ENCODE measurements at places on chromosomes 7 and 10.

GRCh38 chr10:126729314-126729870 is 58.9 kb upstream of the C10orf90 start:
- no peak for DNase-seq

DNA sequence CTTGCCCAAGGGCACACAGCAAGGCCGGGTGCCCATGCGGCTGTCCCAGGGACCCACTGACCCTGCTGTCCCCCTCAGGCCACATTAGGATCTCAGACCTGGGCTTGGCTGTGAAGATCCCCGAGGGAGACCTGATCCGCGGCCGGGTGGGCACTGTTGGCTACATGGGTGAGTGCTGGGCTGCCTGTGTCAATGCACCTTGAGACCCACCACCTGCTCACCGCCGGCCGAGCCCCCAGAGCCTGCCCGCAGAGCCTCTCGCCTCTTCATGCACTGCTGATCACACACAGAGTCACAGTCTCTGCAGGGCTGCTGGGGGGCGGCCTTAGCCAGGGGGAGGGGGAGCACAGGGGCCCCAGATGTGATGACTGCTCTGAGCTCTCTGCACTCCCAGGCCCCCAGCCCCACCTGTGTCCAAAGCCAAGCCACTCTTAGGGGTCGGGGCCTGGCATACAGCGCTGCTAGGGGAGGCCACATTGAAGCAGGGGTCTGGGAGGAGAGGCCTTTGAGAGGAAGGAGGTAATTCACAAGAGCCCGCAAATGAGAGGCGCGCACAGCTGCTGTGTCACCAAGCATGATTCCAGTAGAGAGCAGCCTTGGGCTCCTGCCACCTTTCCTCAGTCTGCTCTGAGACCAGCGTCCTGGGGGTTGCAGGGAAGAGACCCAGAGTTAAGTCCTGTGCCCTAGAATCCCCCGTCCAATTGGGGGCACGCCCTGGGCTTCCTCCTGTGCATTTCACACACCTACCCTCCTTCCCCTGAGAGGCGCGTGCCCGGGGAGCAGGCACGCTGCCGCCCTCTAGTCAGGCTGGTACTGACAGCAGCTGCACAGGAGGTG is 100.4 kb downstream of the RGS10 start:
- no peak for DNase-seq

GRCh38 chr7:137753948-137754851 is 92.6 kb downstream of the DGKI start:
- no peak for DNase-seq

DNA sequence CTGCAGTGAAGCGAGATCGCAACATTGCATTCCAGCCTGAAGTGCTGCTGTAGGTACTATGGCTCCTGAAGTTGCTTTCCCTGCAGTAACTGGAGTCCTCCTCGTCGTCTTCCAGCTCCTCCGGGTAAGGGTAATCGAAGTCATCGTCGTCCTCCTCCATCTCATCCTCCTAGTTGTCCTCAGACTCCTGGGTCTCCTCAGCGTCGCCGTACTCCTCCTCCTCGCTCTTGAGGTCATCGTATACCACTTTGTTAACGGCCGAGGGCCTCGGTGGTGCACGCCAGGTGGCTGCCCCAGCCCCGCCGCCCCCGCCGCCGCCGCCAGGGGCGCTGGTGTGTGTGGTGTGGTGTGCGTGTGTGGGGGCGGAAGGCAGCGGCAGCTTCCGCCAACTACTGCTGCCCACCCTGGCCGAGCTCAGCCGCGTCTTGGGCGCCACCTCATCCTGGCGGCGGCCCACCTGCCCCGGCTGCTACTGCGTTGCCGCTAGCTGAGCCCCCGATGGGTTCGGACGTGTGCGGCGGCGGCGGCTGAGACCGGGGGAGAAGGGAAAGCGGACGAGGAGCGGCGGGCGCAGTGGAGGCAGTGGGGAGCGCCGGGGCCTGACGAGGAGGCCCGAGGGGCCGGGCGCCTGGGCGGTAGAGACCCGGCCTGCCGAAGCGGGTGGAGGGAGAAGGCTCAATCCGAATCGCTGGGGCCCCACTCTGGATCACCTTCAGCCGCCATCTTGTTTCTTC is 11.8 kb upstream of the ACBD5 start:
- DNase-seq: peak; percentile 55

DNA sequence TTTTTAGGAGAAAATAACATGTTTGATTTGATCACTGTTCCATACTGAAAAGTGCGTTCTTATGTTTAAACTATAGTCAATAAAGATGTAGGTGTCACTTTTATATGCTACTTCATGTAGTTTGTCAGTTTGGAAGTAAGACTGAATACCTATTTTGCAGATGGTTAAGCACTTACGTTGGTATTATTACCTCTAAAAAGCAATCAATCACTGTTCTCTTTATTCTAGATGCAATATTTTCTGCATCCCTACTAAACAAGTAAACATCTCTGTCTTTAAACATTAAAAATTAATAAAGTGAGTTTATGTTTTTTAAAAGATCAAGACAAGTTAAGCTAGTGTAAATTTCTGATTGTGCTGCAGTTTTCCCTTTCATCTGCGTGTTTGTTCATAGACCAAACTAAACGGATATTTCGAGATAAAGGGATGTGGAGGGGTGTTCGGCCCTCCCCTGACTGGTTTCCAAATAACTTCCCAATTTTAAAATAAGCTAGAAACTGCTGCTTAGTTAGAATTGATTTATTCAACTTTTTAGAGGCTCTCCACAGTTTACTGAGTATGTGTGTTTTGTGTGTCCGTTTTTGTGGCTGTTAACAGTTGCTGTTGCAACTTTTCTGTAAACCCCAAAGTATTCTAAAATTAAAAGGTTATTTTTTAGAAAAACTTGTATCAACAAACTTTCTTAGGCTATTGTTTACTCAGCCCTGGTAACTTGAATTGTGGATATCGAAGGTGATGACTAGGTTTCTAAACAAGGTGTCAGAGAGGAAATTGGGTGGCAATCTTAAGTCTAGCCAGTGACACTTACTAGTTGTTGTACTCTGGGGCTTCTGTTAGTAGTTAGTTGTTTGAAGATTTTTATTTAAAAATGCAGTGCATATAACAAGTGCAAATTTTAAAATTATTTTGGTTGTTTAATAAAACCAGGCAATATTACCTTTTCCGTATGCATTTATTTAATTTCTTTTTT is 974 bp downstream of the KIF11 start:
- no peak for DNase-seq

DNA sequence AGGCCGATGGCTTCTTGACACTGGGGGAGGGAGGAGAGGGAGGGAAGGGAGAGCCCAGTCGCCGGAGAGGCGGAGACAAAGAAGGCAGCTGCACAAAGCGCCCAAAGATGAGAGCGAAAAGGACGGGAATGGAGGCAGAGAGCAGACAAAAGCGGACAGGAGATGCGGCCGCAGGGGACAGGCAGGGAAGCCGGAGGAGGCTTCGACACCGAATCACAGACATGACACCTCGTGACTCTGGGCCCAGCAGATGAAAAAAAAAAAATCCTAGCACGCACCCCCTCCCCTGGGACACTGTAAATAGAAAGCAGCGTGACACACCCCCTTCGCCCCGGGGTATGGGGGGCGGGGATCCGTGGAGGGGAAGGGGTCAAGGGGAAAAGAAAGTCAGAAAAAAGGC is 976 bp downstream of the NAT16 start:
- no peak for DNase-seq

DNA sequence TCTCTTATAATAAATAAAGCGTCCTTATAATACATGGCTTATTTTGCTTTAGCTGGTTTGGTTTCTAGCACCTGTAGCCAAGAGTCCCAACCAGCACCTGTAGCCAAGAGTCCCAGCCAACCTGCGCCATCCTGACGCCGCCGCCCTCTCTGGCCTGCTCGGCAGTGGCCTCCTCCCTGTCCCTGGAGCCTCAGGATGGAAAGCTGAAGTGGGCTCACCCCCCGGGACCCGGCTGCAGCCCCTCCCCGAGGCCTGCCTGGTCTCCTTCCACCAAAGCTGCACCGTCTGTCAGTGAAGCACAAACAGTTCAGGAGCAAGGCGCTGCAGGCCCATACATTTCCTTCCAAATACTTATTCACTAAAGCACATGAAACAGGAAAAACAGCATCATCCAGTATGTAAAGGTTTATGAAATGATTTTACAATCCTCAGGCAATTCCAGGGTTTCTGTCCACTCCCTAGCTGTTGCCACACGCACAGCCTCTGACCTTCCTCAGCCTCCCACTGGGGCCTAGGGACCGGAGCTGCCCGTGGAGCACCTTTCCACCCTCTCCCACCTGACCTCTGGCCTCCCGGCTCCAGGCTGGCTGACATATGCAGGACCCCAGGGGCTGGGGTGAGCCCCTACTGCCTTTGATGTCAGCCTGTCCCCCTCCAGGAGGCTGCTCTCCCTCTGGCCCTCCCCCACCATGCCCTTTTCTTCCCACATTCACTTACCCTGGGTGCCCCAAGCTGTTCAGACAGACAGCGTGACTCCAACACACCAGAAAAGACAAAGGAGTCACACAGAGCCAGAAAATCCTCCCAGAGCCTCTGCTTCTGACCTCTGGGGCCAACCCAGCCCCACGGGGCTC is 149.6 kb upstream of the PPP2R2D start:
- no peak for DNase-seq

DNA sequence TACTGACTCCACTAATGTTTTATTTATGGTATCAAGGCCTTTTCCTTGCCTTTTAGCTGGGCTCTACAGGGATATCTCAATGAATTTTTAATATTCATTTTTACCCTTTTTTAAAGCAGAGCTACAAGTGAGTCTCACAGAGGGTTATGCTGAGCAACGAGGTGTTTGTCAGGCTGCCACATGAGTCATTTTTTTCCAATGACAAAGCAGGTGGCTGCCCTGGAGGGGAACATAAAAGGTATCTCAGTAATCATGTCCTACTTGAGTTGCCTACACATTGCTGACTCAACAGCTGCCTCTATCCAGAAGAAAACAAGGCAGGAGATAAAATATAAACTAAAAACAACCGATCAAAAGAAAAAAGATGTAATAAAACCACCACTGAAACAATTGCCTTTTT is 1004.9 kb upstream of the POT1 start:
- no peak for DNase-seq

DNA sequence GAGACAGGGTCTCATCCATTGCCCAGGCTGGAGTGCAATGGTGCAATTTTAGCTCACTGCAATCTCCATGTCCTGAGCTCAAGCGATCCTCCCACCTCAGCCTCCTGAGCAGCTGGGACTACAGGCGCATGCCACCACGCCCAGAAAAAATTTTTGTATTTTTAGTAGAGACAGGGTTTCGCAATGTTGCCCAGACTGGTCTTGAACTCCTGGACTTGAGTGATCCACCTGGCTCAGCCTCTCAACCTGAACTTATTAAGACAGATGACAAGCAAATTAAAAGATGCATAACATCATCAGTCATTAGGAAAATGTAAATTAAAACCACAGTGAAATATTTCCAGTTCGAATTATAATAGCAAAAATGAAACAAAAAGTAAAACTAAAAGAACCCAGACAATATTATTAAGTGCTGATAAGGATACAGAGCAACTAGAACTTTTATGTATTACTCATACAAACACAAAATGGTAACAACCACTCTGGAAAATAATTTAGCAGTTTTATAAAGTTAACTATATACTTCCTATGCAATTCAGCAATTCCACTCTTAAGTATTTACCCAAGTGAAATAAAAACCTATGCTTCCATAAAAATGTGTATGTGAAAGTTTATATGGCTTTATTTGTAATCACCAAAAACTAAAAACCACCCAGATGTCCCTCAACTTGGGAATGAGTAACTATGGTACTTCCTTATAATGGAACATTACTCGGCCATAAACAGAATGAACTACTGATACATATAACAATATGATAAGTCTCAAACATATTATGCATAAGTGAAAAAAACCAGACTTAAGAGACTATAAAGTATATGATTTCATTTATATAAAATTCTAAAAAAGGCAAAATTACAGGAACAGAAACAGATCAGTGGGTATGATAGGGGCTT is 15.3 kb downstream of the ZFAND4 start:
- no peak for DNase-seq

- no peak for DNase-seq
Measured at GRCh38 chr7:125222596-125222995, 293.0 kb upstream of the POT1 start.

- no peak for DNase-seq
Measured at GRCh38 chr7:48245751-48246472, 74.7 kb downstream of the ABCA13 start.

GRCh38 chr10:95229724-95230627 is 35.9 kb downstream of the ACSM6 start:
- DNase-seq: no peak

- DNase-seq: no peak
Measured at GRCh38 chr7:158676171-158676840, 28.3 kb downstream of the NCAPG2 start.

DNA sequence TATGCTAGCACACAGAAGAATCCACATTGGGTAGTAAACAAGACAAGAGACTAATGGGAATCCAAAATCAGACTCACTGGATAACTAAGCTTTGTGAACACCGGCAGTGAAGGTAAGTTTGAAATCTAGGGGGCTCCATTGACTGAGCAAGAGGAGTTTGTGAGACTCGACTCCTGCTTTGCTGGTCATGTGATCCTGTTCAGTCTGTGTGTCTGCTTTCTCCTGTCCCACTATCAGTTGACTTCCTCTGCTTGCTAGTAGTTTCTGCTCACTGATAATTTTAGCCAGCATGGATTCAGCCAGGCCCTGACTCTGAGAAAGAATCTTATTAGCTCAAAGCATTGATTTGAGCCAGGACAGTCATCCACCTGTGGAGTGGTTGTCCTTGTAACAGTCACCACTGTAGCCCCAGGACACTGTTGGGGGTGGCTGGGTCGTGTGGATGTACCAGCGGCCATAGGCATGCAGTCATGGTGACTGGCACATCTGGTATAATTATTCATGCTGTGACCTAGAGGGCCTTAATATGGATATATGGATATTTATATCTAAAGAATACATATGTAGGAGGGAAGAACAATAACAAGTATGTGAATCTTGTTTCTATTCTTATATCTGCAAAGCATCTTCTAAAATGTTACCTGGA is 44.4 kb downstream of the DNAH11 start:
- no peak for DNase-seq
